Suprapubic skin (tissue), 4 donors: ENCODE measurements at places on chromosomes 2 and 18.
A peak's percentile ranks its signal among the peaks of the same experiment; 100 is the strongest.

- no peak for DNase-seq
Observed at GRCh38 chr18:54626779-54627178, 35.7 kb downstream of the DYNAP start.

DNA sequence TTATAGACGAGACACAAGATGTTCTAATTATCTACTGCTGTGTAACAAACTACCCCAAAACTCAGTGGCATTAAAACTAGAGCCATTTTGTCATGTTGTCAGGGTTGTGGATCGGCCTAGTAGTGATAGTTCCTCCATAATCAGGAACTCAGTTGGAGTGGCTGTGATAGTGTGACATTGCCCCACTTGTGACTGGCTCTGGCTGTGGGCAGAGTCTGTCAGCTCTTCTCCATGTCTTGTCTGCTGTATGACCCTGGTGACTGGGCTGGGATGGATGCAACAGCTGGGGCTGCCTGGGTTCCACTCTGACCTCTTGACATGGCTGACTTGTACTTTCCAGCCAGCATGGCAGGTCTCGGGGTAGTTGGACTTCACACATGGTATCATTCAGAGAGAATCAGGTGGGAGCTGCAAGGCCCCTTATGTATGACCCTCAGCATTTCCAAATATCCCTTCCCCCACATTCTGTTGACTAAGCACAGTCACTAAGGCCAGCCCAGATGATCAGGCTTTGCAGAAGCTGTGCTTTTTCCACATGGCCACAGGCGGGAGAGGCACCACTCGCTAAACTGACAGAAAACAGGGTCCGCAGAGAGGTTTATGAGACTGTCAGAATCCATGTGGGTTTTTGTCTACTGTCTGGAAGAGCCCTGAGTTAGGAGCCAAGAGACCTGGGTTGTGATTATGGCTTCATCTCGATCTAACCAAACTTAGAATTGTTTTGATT is 50.3 kb downstream of the SETBP1 start:
- DNase-seq, result no peak

- DNase-seq, result no peak
Observed at GRCh38 chr2:135121016-135121657, 69.0 kb downstream of the RAB3GAP1 start.

GRCh38 chr2:58788402-58788801 is 547.3 kb upstream of the FANCL start:
- DNase-seq, result no peak

DNA sequence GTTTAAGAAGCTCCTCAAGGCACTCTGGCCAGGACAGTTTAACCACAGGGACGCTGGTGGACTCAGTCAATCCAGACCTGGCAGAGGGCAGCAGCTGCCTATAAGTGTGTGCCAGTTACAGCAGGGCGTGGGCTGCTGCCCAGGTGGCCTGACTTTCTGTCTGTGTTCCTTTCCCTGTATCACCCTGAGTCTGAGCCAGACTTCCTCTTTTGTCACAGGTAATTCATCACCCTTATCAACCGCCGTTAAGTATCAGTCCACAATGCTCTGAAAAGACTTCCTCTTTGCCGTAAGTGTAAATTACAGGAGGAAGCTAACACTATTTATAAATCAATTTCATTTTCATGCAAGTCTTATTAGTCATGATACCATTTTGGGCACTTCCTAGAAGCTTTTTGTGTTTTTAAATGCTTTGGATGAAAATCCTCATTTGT is 7.0 kb downstream of the LPIN1 start:
- no peak for DNase-seq

GRCh38 chr2:74671479-74671878 is 17.4 kb downstream of the SEMA4F start:
- DNase-seq, result no peak

GRCh38 chr18:47979611-47980200 is 49.2 kb upstream of the SMAD2 start:
- no peak for DNase-seq

DNA sequence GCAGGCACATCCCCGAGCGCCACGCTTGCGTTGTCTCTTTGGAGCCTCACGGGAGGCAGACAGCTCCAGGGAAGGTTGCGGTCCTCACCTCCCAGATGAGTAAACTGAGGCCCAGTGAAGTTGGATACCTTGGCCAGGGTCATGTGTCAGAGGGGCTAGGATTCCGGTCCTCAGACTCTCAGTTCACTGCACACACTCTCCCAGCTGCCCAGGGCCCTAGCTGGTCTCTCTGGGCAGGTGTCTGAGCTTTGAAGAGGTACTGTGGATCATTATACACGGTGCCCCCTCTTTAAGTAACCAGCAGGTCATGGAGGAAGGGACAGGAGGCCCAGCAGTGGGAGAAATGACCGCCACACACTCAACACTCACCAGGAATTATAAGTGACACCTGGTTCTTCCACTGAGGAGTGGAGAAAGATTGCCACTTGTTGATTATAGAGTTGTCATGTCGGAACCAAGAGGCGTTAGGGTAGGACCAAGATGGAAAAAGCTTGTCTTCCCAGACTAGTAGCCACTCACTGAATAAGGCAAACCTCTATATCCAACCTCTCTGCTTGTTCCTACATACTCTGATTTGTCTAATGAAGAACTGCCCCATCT is 588 bp downstream of the TMEM214 start:
- DNase-seq, result no peak

GRCh38 chr2:225354281-225354774 is 45.2 kb upstream of the NYAP2 start:
- DNase-seq, result no peak

GRCh38 chr2:94874277-94874997 is 3.2 kb downstream of the TEKT4 start:
- DNase-seq, result peak; percentile 58

DNA sequence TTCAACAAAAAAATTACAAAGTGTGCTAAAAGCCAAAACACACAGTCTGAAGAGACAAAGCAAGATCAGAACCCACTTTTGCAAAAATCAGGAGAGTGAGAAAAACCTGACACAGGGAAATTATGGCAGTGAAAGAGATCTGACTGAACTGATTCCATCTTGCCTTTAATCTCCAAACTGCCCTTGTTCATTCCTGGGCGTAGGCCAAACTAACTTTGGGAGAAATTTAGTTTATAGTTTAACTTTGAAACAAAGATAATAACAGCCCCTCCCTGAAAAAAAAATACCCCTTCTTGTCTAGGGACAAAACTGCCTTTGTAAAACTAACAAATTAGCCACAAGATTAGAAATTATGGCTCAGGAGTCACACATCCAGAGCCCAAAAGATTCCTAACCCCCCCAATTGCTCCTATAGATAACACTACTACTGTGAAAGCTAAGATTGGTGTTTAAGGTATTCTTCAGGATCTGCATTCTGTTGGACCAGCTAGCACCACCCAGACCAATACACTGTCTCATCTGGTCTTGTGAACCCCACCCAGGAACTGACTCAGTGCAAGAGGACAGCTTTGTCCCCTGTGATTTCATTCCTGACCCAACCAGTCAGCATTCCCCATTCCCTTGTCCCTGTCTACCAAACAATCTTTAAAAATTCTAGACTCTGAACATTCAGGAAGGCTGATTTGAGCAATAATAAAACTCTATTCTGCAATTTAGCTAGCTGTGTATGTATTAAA is 226.1 kb upstream of the SH3BP4 start:
- no peak for DNase-seq

DNA sequence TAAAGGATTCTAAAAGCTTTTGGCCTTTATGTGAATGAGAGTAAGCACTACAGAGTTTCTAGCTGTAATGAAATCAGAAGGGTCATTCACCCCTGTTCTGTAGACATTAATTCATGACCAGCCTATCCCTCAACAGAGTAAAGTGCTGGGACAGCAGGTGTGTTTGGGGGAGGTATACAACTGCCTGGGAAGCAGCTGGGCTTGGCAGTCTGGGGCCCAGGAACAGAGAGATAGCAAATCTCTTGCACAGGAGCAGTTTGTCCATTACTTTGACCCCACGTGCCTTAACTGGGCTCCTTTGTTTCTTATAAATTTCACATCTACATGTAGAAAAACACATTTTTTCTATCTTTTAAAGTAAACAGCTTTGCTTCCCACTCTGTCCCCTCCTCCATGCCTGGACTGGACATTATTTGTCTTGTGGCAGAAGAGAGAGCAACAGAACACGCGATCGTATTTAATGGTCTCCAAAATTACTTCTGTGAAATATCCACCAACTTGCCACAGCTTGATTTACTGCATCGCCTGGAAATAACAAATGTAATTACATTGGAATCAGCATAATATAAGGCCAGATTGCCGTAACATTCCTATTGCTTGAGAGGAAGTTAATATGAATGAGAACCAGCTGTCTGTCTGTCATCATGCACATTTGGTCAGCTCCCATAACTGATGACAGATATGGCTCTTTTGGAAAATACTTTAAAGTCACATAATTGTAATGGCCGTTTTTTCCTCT is 263.8 kb downstream of the RBM43 start:
- no peak for DNase-seq

GRCh38 chr2:109432421-109432820 is 181.3 kb downstream of the SEPTIN10 start:
- peak; percentile 51 for DNase-seq

- no peak for DNase-seq
Observed at GRCh38 chr2:99255491-99256318, at the start of gene LYG2. Gene LYG2 (minus strand): TSS chr2:99255666. CDS start chr2:99254260, 1,406 bp downstream.

DNA sequence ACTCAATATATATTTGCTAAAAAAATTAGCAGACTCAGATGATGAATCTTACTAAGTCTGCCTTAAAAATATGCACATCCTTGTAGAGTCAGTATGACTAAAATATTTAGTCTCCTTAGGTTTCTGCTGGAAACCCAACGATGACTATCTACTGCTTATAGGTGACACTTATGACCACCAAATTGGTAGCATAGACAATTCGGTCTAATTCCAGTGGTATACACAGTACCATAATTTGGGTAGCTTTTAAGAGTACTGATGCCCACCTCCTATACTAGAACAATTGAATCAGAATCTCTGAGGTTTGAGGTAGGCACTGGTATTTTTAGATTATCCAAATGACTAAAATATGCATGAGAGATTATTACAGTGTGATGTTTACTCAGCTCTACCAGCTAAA is 740.8 kb upstream of the ZEB2 start:
- no peak for DNase-seq

- DNase-seq, result no peak
Observed at GRCh38 chr2:140276661-140277060, 1496.5 kb upstream of the NXPH2 start.

DNA sequence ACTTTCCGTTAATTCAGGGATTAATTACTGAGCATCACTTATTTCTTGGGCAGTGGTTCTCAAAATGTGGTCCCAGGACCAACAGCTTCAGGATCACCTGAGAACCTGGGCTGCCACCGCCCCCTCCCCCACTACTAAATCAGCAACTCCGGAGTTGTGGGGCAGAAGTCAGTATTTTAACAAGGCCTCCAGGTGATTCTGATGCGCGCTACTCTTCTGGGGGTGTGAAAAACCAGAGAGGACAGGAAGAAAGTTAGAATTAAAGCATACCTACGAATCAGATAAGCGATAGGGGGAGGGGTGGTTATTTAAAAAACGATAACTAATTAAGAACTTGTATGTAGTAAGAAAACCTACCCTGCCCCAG is 319 bp downstream of the ZSCAN30 start:
- no peak for DNase-seq

DNA sequence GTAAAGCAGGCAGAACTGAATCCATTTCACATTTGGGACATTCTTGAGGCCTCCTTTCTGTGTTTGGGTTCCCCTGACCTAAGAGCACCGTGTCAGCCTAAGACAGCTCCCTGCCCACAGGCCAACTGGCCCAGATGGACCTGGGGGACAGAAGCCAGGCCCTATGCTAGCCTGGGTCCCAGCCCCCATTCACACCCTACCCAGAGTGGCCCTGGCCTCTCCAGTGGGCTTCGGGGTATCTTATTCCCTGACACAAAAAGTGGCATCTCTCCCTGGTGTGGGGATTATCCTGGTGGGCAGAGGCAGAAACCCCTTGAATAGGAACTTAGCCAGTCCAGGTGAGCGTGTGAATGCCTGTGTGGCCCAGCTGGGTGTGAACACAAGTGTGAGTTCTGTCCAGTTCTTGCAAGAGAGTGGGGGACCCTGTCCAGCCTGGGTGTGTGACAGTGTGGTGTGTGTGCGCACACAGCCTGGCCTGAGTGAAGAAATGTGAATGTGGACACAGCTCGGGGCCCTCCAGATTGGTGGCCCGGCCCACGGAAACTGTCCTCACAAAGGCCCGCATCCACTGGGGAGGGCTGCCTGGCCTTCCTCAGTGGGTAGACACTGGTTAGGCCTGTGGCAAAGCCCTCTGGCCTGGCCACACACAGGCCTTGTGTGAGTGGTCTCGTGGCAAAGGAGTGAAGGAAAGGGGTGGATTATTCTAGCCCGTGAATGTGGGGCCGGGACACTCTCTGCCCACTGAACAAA is 63.0 kb upstream of the HAAO start:
- no peak for DNase-seq

- no peak for DNase-seq
Observed at GRCh38 chr2:241386519-241386918, 30.4 kb downstream of the FARP2 start.

DNA sequence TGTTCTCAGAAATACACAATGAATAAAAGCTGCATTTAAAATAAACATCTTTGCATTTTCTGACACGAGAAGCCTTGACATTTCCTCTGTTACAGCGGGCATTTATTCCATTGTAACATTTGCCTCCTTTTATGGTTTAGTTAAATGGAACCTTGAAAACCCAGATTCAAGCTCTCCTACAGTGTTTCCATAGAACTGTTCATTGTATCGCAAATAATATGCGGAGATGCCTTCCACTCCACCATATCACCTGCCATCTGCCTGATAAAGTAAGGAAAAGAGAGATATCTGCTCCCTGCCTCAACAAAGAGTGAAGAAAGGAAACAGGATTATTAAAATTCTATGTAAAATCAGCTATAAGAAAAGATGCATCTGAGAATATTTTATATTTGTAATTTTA is 69.8 kb downstream of the CDH19 start:
- DNase-seq, result no peak

- no peak for DNase-seq
Observed at GRCh38 chr2:15754703-15755099, 163.0 kb downstream of the DDX1 start.

DNA sequence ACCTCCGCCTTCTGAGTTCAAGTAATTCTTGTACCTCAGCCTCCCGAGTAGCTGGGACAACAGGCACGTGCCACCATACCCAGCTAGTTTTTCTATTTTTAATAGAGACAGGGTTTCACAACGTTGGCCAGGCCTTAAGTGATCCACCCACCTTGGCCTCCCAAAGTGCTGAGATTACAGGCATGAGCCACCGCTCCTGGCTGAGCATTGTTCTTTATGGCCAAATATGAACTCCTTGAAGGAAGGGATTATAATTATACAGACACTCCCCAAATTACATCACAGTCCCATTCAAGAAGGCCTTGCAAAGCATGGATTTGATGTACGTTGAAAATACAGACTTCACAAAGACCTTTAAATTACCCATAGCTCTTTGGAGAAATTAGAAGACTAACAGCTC is 381.7 kb downstream of the TXNL1 start:
- DNase-seq, result no peak

- no peak for DNase-seq
Observed at GRCh38 chr18:79326413-79327198, 69.1 kb upstream of the NFATC1 start.

- no peak for DNase-seq
Observed at GRCh38 chr2:217746808-217747207, 256.0 kb downstream of the TNS1 start.
